ENCODE measurements at places on chromosomes 2 and 18.

DNA sequence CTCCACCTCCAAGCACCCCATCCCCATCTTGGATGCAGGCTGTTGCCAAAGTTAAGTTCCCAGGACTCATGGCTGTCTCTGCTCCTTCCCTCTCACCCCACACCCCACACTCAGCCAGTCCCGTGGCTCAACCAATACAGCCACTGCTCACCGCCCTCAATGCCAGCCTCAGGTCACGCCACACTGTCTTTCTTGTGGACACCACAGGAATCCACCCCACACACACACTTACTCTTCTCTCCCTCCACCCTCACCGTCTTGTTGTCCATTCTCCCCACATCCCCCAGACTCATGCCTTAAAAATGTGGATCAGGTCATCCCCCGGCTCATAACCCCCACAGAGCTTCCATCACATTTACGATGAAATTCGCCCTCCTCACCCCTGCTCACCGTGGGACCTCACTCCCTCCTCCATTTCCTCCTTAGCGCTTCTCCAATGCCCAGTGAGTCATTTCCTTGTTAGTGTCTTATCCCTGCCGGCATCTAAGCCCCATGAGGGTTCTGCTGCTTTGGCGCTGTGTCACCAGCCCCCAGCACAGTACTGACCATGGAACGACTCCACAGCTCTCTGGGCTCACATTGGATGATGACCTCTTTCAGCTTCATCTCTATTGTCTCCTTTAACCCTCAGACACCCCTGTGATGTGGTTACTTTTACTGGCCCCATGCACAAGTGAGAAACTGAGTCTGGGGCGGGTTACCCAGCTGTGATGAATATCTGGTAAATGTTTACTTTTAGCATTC, 13.8 kb downstream of the MLPH start:
- no peak for DNase-seq

DNA sequence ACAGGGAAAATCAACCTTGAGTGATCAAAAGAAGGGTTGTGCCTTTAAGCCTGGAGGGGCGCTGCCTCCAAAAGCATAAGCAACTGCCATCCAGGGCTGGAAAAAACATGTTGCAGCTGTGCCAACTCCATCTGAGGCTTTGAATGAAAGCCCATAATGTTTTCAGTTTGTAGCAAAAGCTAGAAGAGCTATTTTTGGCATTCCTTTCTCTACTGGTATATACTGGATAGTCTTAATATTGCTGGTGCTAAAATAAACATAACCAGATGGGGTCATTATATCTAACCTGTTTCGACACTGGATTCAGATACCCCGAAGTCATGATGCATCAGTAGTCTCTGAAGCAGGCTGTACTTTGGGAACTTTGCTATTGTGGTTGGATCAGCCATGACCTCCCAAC, 25.1 kb downstream of the ANXA4 start:
- no peak for DNase-seq

GRCh38 chr2:224659714-224660113, 56.5 kb downstream of the CCDC195 start:
- DNase-seq: no peak

DNA sequence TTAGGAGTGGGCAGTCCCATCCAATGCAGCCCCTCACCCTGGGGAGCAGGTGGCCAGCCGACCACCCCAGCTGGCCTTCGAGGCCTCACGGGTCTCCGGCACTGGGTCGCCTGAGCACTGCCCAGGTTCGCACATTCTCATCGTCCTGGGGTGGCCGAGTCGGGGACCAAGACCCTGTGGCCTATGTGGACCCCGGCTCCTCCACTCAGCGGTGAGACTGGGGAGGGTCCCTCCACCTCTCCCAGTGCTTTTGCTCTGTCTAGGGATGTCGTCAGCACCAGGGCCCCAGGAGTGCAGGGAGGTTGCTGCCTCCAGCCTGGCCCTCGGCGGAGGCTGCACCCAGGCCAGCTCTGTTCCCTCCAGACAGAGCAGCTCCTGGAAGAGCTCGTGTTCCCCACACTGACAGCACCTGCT, 89.6 kb downstream of the TPO start:
- DNase-seq: no peak

DNA sequence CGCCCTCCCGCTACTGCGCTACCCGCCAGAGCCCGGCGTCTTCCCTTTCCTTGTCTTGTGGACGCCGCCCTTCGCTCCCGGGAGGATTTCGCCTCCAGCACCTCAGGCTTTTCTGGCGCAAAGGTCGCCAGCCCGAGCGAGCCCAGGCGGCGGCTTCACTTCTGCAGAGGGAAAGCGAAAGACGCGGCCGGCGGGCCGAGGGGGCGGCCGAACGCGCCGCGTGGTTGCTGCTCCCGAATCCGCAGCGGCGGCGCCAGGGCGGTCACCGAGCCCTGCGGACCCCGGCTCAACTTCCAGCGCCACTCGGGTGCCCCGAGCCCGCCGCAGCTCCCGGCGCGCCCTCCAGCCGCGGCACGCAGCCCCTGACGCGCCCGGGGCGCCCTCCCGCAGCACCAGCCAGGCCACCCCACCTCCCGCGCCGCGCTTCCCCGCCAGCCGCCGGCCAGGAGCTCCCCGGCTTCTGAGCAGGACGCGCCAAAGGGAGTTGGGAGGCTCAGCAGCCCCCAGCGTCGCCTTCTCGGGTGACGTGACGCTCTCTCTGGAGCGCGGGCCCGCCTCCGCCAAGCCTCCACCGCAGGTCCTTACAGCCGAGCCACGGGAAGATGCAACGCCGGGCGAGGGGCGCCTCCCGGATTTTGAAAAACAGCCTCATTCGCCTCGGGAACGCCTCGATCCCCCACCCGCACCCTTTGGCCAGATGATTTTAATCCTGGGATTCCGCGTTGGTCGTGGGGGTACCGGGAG, 84.9 kb upstream of the EPB41L3 start:
- no peak for DNase-seq

DNA sequence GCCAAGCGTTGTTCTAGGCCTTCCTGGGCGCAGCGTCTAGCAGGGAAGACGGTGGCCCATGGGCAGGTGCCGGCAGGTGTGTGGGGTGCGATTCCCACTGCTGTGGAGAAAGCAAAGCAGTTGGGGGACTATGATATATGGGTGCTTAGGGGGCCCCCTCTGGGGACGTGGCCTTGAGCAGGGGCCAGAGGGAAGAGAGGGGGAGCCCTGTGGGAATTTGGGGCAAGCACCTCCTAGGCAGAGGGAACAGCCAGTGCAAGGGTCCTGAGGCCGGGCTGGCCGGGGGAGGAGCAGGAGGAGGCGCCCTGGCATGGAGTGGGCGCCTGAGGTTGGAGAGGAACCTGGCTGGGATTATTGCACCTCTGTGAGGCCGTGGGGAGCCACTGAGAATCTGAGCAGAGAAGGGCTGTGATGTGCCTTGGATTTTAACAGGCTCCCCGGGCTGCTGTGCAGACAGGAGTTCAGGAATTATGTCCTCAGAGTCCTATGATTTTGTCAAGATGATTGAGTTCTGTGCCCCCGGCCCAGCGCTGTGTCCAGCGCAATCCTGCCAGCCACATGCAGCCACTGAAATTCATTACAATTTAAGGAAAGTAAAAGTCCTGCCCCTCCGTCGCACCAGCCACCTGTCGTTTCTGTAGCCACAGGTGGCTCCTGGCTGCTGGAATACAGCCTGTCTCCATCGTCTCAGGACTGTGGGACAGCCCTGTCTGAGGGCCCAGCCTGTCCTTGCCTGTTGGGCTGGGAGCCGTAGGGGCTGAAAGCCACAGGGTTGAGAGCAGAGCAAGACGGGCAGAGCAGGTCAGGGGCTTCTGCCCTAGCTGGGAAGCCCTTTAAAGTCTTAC, 9.1 kb upstream of the KLHL30 start:
- no peak for DNase-seq

DNA sequence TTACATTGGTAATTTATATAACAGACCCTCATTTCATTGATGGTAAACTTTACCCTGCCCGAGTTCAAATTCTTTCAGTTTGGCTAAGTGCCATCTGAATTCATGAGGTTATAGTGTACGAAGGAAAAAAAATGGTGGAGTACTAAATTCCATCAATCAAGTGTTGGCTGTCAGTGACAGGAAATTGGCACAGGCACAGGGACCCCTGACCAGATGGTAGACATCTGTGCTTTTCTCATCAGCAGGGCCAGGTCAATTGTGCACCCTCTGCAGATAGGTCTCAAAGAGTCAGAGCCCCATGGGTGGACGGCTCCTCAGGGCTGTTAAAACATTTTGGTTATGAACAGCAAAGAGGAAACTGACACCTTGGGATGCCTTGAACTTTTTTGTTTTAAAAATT, 439.2 kb downstream of the SETBP1 start:
- DNase-seq: no peak

GRCh38 chr2:173017646-173018420, 57.8 kb upstream of the MAP3K20 start:
- DNase-seq: no peak

- DNase-seq: no peak
These were observed 40.9 kb downstream of the RNF144A start for GRCh38 chr2:6957910-6958615.

DNA sequence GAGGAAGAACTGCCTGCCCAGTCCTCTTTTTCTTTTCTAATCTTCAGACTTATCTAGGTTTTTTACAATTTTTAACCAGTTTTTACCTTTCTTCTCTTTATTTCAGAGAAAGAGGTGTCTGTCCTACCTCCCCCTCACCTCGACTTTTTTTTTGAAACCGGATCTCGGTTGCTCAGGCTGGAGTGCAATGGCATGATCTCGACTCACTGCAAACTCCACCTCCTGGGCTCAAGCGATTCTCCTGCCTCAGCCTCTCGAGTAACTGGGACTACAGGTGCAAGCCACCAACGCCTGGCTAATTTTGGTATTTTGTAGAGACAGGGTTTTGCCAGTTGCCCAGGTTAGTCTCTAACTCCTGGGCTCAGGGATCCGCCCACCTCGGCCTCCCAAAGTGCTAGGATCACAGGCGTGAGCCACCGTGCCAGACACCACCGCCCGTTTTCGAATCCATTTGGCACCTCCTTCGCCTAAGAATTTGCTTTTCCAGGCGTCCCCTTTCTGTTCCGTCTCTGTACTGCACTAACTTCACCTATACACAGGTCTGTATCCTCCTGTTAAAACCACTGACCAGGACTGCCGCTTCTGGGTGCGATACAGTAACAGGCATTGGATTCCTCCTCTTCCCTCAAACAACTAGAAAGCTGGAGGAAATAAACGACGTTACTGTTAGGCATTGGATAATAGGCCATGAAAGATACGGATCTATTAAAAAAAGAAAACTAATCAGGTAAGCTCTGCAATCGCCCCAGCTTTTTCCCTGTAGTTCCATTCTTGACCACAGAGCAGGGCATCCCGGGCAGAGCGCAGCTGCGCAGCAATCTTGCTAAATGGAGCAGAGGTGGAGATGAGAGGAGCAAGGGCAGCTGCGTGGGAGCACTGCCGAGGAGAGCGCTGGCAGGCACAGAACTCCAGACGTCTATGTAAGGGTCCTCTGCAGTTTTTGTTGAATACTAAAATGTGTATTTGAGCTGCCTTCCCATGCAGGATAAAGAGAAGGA, 69.9 kb downstream of the ZC3H6 start:
- DNase-seq: no peak

DNA sequence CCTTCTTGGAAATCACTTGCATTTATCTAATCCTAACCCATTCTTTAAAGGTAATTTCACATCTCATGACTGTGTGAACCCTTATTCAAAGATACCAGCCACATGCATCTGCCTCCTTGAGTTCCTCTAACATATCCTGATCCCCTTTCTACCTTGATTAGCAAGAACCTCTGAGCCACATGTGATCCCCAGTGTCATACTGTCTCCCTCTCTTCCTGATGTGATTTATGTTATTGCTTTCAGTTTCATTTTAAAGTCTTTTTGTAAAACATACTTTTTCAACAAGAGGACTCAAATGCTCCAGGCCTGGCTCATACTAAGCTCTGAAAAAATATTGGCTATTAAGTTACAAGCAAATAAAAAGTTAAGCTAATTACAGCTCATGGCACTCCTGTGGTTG, 470.1 kb downstream of the DLGAP1 start:
- DNase-seq: no peak

DNA sequence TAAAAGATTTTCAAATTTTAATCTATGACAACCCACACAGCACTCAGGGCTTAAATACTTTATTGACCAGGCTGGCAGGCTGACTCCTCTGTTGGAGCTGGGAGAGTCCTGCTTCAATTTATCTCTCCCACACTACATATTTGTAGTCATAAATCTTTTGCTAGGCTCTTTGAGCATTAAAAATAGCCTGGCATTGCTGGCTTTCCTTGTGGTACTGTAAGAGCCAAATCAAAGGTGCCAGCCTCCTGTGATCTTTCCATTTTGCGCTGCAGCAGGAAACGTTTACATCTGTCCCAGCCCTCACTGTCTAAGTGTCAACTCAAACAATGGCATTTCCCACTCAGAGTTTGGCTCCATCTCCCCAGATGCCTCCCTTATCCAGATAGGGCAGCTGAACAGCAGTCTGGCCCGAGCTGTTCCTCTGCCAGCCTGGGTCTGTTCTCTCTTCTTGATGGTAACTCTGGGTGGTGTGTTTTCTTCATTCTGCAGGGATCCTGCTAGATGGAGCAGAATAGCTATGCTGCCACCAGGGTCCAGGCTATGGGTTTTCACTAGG, 62.1 kb downstream of the LRRTM1 start:
- DNase-seq: no peak

- no peak for DNase-seq
These were observed 13.8 kb upstream of the KCNS3 start for GRCh38 chr2:17864676-17865075.

DNA sequence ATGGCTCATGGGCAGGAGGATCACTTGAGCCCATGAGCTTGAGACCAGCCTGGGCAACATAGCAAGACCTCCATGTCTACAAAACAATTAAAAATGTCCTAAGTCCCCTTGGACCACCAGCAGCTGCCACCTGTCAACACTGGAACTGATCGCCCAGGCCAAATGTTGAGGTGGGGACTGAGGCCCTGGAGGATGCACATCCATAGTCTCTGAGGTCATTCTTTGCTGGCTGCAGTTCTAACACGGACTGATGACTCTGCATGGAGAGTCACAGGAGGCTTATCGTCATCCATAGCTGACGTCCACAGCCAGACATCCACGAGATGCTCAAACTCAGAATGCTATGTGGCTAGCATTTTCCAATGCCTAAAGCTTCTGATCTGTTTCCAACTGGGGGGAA, 151.3 kb downstream of the BCL2 start:
- DNase-seq: no peak

GRCh38 chr2:65382776-65383357, 49.5 kb downstream of the SPRED2 start:
- DNase-seq: peak; percentile 87

DNA sequence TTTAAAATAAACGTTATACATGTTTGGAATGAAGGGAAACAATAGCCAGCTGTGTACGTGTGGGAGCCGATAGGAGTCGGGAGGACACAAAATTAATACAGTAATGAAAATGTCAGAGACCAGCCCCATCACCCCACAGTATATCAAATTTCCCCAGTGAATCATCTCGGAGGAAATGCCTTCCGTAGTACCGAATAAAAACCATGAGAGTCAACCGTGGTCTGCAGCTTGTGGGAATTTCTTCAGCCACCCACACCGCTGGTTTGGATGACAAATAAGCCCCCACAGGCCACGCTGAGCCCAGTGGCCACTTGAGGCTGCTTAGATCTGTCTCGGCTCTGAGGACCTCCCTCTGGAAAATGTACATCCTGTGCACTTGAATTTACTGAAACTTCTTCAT, 133.7 kb downstream of the COL6A3 start:
- DNase-seq: no peak
